ENCODE measurements at places on chromosomes 1 and 21. TPM values are rescaled to one million over a fixed set of nuclear protein-coding genes. Genes with fewer than 3 reads are reported as not detected.

GRCh38 chr1:156062189-156062588 lies 1.2 kb downstream of the RAB25 start:
- peaks cover 18% of the 10 kb centered on the region for H3K4me1 ChIP-seq
- H3K27ac ChIP-seq, result no peak overlapping the region
- no peak for DNase-seq
- no peak overlapping the region for H3K4me3 ChIP-seq
- H3K27me3 ChIP-seq, result no peaks in the 10 kb centered on the region
- peaks cover 3% of the 10 kb centered on the region for H3K36me3 ChIP-seq

- H3K27me3 ChIP-seq, result no peaks in the 10 kb centered on the region
- H3K4me1 ChIP-seq, result peaks cover 64% of the 10 kb centered on the region
- H3K36me3 ChIP-seq, result peaks cover 45% of the 10 kb centered on the region
- peak overlapping the region; percentile 61 for H3K4me3 ChIP-seq
- H3K27ac ChIP-seq, result peak overlapping the region; percentile 58
- no peak for DNase-seq
Measured at GRCh38 chr21:14542638-14543037, 3.5 kb downstream of the SAMSN1 start.

DNA sequence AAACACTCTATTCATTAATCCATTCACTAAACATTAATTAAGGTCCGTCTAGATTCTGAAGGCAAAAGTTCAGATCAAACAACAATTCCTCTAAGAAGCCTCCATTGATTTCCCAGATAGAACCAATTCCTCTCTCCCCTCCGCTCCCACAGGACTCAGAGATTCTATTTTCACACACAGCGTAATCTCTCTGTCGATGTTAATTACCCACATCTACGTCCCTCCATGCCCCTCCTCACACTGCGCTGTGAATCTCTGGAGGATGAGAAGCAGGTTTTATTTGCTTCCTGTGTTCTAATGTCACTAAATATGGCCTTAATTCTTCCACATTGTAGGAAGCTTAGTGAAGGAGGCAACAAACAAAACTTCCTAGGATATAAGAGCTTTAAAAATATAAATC lies 306.7 kb downstream of the DSCAM start:
- DNase-seq, result no peak
- no peaks in the 10 kb centered on the region for H3K4me1 ChIP-seq
- no peaks in the 10 kb centered on the region for H3K27me3 ChIP-seq
- H3K36me3 ChIP-seq, result no peaks in the 10 kb centered on the region

- no peaks in the 10 kb centered on the region for H3K36me3 ChIP-seq
- H3K27me3 ChIP-seq, result peaks cover 10% of the 10 kb centered on the region
- no peak for DNase-seq
- H3K27ac ChIP-seq, result no peak overlapping the region
Measured at GRCh38 chr1:160987359-160988050, 32.9 kb upstream of the ITLN2 start.

GRCh38 chr1:225254676-225255075 lies 173.2 kb downstream of the LBR start:
- H3K4me3 ChIP-seq, result no peak overlapping the region
- H3K4me1 ChIP-seq, result no peaks in the 10 kb centered on the region
- H3K27ac ChIP-seq, result no peak overlapping the region
- peaks cover 10% of the 10 kb centered on the region for H3K27me3 ChIP-seq
- H3K36me3 ChIP-seq, result no peaks in the 10 kb centered on the region
- DNase-seq, result no peak

DNA sequence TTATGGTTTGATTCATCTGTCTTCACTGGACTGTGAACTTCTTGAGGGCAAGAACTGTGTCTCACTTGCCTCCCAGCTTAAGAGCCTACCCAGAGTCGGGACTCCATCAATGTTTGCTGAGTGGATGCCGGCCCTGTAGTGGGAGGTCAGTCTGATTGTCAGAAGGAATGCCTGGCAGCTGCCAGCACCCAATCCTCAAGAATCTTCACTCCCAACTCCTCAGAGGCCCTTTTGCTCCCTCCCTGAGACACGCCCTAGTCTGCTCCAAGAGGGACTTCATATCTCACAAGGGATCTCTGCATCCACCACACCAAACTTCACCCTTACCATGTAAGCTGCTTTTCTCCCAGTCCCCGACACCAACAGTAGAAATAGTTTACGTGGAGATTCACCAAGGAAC lies 15.2 kb upstream of the KDM4A start:
- no peak overlapping the region for H3K4me3 ChIP-seq
- no peak for DNase-seq
- no peak overlapping the region for H3K27ac ChIP-seq
- H3K27me3 ChIP-seq, result peaks cover 2% of the 10 kb centered on the region
- no peaks in the 10 kb centered on the region for H3K4me1 ChIP-seq

DNA sequence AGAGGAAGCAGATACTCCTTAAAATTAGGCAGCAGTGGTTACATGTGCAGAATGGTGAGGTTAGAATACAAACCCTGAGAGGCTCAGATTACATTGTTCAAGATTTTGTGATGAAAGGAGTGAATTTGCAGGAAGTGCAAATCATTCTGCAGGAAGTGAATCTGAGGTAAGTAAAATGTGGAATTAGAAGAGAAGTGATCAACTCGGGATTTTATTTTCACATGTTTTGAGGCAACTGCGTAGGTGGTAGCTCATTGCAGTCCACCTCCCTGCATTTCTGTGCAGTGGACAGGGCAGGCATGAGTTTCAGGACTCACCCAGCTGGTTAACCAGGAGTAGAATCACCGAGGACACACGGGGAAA lies 2.1 kb upstream of the PLA2G2C start:
- peaks cover 44% of the 10 kb centered on the region for H3K27me3 ChIP-seq
- peaks cover 46% of the 10 kb centered on the region for H3K4me1 ChIP-seq
- DNase-seq, result no peak
- no peak overlapping the region for H3K27ac ChIP-seq
- no peaks in the 10 kb centered on the region for H3K36me3 ChIP-seq

DNA sequence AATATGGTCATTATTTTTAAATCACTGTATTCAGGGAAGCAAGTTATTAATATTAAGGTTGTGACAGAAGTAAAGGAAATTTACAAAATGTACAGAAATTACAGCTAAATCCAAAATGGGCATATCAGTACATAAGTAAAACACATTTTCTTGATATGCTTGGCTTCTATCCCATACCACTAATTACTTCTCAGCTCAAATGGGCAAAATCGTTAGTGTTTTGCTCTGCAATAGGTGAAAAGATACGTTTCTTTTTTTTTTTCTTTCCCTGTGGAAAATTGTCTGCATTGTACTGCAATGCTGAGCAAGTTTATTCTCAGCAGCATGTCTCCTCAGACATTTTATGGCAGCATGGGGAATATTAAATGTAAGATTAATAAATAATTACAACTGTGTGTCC lies 77.1 kb upstream of the PRMT6 start:
- H3K36me3 ChIP-seq, result no peaks in the 10 kb centered on the region
- H3K27ac ChIP-seq, result no peak overlapping the region

- no peaks in the 10 kb centered on the region for H3K27me3 ChIP-seq
- H3K27ac ChIP-seq, result no peak overlapping the region
- DNase-seq, result no peak
- peaks cover 20% of the 10 kb centered on the region for H3K36me3 ChIP-seq
Measured at GRCh38 chr1:89999628-90000027, 4.7 kb downstream of the ZNF326 start.

DNA sequence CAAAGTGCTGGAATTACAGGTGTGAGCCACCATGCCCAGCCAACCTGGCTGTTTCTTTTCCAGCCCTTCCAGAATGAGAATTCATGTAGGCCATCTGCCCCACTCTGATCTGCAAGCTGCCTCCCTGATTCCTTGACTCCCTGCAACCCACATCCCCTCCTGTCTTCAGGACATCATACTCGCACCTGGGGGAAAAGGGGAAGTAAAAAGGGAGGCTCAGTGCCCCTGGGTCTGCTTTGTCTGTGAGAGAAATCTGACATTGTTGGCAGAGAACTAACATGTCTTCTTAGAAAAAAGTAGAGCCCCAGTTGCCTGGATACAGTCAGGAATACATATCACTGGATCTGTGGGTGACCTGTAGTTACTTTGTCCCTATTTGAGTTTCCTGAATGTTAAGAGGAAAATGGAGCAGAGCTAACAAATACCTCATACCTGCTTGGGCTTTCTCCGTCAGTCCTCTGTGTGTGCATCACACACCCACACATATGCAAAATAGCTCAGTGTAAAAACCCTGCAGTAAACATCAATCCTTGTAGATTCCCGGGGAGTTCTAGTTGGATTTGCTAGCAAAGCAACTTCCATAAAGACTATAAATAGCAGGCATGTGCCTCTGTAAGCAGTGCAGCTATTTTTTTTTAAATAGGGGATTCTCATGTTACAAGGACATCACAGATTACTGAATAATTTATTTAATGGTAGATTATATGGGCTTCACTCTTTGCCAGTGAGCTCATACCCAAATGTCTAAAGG lies 62.9 kb downstream of the TEX35 start:
- no peak overlapping the region for H3K4me3 ChIP-seq
- no peaks in the 10 kb centered on the region for H3K36me3 ChIP-seq
- no peak overlapping the region for H3K27ac ChIP-seq
- no peak for DNase-seq

GRCh38 chr1:164771619-164772361 lies 212.8 kb downstream of the PBX1 start:
- H3K4me3 ChIP-seq, result no peak overlapping the region
- H3K36me3 ChIP-seq, result no peaks in the 10 kb centered on the region
- H3K27ac ChIP-seq, result no peak overlapping the region
- DNase-seq, result no peak
- H3K4me1 ChIP-seq, result no peaks in the 10 kb centered on the region
- peaks cover 4% of the 10 kb centered on the region for H3K27me3 ChIP-seq

DNA sequence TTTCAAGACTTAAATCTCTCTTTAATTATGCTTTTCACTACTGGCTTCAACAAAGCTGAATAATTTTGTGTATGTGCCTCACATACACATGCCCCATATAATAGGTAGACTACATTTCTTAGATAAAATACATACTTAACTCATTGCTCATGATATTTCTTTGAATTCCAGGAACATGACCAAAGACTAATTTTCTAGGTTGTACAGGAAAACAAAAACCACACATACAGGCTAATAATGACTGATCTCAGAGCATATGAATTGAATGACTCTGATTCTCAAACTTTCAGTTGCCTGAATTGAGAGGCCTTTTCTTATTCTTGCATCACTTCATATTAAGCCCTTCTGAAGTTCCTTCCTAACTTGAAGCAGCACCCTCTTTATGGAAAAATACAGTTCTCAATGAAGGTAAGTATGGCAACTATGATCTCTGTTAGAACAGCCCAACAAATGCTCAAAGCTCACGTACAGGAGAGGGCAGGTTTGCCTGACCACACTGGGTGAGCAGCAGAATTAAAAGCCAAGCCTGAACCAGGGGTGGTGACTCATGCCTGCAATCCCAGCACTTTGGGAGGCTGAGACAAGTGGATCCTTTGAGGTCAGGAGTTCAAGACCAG lies 22.6 kb upstream of the UAP1 start:
- H3K27me3 ChIP-seq, result no peaks in the 10 kb centered on the region
- peaks cover 6% of the 10 kb centered on the region for H3K4me1 ChIP-seq
- peaks cover 2% of the 10 kb centered on the region for H3K36me3 ChIP-seq
- no peak overlapping the region for H3K27ac ChIP-seq
- no peak overlapping the region for H3K4me3 ChIP-seq

DNA sequence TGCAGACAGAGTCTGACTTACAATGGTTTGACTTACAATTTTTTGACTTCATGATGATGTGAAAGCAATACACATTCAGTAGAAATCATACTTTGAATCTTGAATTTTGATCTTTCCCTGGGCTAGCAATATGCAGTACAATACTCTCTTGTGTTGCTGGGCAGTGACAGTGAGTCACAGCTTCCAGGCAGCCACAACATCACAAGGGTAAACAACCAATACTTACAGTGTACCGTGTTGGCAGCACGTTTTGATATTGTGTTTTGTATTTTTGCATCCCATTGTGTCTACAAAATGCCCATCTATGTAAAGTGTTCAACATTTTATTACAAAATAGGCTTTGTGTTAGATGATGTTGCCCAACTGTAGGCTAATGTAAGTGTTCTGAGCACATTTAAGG lies 150.9 kb downstream of the NTMT2 start:
- H3K36me3 ChIP-seq, result no peaks in the 10 kb centered on the region
- no peaks in the 10 kb centered on the region for H3K4me1 ChIP-seq
- no peak for DNase-seq
- H3K4me3 ChIP-seq, result no peak overlapping the region

DNA sequence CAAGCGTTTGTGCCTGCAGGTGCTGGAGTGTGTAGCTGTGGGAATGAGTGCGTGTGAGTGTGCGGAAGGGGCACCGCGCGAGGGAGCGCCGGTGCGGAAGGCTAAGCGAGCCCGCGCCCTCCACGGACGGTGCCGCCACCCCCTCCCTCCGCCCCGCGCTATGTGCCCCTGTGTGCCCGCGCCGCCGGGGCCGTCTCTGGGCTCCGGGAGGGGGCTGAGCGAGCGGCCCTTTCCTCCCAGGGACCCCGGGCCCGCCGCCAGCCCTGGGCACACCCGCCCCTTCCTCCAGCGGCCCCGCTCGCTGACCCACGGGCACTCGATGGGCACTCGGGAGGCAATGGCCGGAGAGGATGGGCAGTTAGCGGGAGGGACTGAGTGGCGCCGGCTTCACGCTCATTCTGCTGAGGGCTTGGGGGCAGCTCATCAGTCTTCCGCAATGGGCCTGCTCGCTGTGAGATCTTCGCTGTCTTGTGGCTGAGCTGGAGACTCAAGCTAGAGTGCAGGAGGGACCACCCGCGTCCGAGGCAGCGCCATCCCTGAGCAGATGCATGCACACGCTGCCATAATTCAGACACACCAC lies 8.6 kb upstream of the ADGRB2 start:
- DNase-seq, result no peak
- peaks cover 35% of the 10 kb centered on the region for H3K4me1 ChIP-seq
- H3K27me3 ChIP-seq, result peaks cover 48% of the 10 kb centered on the region
- H3K4me3 ChIP-seq, result peak overlapping the region; percentile 65
- H3K27ac ChIP-seq, result peak overlapping the region; percentile 50

- DNase-seq, result no peak
- H3K36me3 ChIP-seq, result no peaks in the 10 kb centered on the region
Measured at GRCh38 chr21:16504766-16505165, 775.0 kb downstream of the USP25 start.

SPATA45 gene
- total RNA-seq, result 0.45 TPM

KIF1B gene
- total RNA-seq, result 15.6 TPM

HSPG2 gene
- 1.9 TPM for total RNA-seq

PRDM16 gene
- 1.1 TPM for total RNA-seq

DTL gene
- 72.1 TPM for total RNA-seq

TMEM269 gene
- total RNA-seq, result 0.21 TPM

SLC9C2 gene
- total RNA-seq, result not detected

Measured in activated CD4-positive, alpha-beta T cell treated with anti-CD3 and anti-CD28 coated beads, Interleukin-2, amount 10 ng/mL, durations not matched to agents 7 days and 5 days (primary cell).